ENCODE measurements at places on chromosomes 1 and 21.
A peak's percentile ranks its signal among the peaks of the same experiment; 100 is the strongest.

DNA sequence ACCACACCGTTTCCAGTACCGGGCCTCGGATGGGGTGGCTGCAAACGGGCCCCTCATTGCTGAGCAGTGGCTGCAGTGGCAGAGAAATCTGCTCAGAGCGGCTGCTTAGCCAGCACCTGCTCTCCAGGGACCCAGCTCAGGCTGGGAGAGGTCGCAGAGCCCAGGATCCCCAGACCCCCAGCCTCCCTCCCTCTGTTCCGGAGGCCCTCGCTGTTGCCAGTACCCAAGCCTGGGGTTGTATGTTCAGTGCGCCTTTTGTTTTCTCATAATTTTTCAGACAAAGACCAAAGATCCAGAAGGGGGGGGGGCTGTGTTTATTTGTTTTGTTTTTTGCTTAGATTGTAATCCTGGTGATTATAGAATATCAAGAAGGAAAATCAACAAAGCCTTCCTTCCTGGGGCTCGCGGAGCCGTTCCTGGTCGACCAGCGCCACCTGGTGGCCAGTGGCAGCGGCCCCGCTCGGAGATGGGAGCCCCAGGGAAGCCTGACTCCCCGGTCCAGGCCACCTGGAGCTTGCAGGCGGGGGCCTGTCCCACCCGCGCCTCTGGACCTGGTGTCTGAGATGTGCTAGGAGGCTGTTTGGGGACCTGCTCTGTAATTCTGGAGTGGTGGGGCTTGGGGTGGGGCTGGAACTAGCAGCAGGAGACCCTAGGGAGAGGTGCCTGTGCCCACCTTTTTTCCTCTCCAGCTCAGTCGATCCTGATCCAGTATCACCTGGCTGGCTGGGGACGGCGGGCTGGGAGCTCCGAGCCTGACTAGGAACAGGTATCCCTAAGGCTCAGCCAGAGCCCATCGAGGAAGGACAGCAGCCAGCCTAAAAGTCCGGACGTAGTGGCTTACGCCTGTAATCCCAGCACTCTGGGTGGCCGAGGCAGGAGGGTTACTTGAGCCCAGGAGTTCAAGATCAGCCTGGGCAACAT lies 123.9 kb upstream of the VAMP3 start:
- DNase-seq = peak; percentile 33

DNA sequence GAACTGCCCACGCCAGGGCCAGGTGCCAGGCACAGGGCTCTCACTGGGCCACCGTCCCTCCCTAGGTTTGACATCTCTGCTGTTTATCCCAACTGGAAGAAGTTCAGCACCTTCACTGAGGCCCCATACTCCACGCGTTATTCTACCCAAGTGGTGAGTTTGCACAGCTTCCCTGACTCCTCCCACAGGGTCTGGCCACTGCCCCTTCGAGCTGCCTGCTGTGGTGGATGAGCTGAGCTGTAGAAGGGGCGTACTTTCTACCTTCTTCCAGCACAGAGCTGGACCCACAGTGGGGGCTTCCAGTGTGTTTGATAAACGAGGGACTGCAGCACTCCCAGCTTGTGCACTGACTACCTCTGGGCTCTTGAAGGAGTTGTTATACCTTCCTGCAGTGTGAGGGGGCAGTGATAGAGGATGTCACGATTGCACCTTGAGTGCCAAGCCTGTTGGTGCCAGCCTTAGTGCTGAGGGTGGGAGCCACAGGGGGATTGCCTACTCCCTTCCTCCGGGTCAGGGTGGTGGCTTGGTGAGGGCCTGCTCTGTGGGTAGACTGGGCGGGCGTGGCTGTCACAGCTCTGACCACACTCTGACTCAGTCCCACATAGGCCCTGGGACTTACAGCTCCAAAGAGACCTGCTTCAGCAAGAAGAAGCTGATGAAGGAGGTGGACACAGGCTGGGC lies 5.9 kb upstream of the TTC22 start:
- peak; percentile 47 for DNase-seq

- peak; percentile 4 for DNase-seq
Measured at GRCh38 chr1:17011092-17011438, 663 bp downstream of the ATP13A2 start.

DNA sequence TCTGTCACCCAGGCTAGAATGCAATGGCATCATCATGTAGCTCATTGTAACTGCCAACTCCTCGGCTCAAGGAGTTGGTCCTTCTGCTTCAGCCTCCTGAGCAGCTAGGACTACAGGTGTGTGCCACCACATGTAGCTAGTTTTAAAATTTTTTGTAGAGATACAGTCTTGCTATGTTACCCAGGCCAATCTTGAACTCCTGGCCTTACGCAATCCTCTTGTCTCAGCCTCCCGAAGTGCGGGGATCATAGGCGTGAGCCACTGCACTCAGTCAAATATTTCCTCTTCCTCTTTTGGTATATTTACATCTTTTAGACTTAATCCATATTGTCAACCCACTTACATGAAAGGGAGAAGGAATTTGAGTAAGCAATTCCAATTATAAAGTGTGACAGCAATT lies 121.1 kb downstream of the EVI5 start:
- no peak for DNase-seq

GRCh38 chr1:109977225-109977624 lies 7.3 kb upstream of the AHCYL1 start:
- no peak for DNase-seq

- no peak for DNase-seq
Measured at GRCh38 chr1:170424346-170424745, 107.6 kb upstream of the GORAB start.

GRCh38 chr1:87329051-87329525 lies 408 bp downstream of the LMO4 start:
- peak; percentile 70 for DNase-seq

DNA sequence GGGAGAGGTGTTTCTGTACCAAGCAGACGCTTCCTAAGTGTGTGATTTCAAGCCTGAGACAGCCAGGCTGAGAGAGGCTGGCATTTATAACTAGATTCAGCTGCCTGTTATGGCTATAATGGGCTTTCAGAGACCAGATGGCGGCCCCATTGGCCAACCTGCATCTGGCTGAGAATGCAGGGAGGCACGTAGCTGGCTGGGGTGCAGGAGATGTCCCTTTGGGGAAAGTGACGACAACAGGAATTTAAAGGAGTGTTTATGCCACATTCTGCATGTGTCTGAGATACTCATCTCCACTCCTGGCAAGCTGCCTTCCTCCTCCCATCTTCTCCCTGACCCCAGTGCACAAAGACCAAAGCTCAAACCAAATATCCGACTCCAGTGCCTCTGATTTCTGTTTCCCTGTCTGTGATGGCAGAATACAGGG lies 21.3 kb upstream of the CCDC190 start:
- no peak for DNase-seq

- no peak for DNase-seq
Measured at GRCh38 chr1:230368363-230368762, 57.8 kb downstream of the PGBD5 start.
